ENCODE measurements at places on chromosomes 3 and 15. TPM values are rescaled to one million over a fixed set of nuclear protein-coding genes. Genes with fewer than 3 reads are reported as not detected.
A peak's percentile ranks its signal among the peaks of the same experiment; 100 is the strongest.

The CGNL1 gene
- 0.30 TPM for total RNA-seq

GRCh38 chr3:50687127-50687751 is 12.5 kb downstream of the DOCK3 start:
- peak; percentile 35 for DNase-seq

GRCh38 chr3:47475029-47475569 is 642 bp downstream of the SCAP start:
- no peak for DNase-seq

GRCh38 chr3:150291515-150291914 is 116.6 kb upstream of the TSC22D2 start:
- no peak for DNase-seq

Data from Daoy (cell line).